T-helper 17 cell (primary cell): ENCODE measurements at places on chromosomes 1 and 21.

DNA sequence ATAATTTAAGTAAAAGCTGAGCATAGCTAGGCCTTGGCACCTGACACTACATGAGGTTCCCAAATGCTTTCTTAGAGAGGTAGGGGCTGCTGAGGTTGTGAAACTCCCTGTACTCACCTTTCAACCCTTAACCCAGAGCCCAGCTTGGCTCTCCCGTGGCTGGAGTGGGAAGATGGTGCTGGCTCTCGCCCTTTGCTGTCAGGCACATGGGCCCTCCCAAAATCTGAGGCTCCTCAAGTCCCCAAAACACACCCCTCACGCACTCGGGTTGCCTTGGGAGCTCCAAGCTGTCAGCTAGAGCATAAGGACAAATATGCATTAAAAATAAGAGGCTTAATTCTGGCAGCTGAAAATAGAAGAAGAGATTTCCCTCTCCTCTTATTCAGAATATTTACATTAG, 46.7 kb upstream of the PLPPR4 start:
- H3K36me3 ChIP-seq, result no peaks in the 10 kb centered on the region
- peaks cover 10% of the 10 kb centered on the region for H3K27me3 ChIP-seq
- H3K4me3 ChIP-seq, result no peak overlapping the region
- H3K4me1 ChIP-seq, result no peaks in the 10 kb centered on the region
- H3K27ac ChIP-seq, result no peak overlapping the region

GRCh38 chr1:224524679-224525078, 90.1 kb upstream of the WDR26 start:
- H3K4me1 ChIP-seq, result peaks cover 6% of the 10 kb centered on the region
- no peak for DNase-seq
- H3K4me3 ChIP-seq, result no peak overlapping the region
- peaks cover 20% of the 10 kb centered on the region for H3K27me3 ChIP-seq
- no peaks in the 10 kb centered on the region for H3K36me3 ChIP-seq

DNA sequence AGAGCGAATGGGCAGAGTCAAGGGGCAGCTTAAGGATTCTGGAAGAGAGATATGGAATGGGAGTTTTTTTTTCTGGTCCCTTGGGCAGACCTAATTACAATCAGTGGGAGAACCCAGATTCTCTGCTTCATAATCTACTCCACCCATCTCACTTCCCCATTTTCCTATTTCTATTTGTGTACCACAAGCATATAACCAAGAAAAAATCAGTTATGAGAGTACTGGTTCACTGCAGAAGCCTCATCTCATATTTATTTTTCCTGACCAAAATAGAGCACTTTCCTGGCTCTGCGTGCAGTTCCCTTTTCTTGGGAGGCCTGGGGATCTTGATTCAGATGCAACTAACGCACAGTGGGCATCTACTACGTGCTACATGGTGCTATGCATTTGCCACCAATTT, 82.2 kb upstream of the SLFNL1 start:
- peaks cover 4% of the 10 kb centered on the region for H3K4me1 ChIP-seq
- no peak overlapping the region for H3K4me3 ChIP-seq
- H3K36me3 ChIP-seq, result peaks cover 2% of the 10 kb centered on the region
- H3K27me3 ChIP-seq, result no peaks in the 10 kb centered on the region

GRCh38 chr1:44777969-44778635, 2.8 kb downstream of the RPS8 start:
- no peak for DNase-seq
- H3K27ac ChIP-seq, result peak overlapping the region; percentile 99
- peaks cover 25% of the 10 kb centered on the region for H3K4me1 ChIP-seq
- H3K27me3 ChIP-seq, result no peaks in the 10 kb centered on the region
- no peak overlapping the region for H3K4me3 ChIP-seq

DNA sequence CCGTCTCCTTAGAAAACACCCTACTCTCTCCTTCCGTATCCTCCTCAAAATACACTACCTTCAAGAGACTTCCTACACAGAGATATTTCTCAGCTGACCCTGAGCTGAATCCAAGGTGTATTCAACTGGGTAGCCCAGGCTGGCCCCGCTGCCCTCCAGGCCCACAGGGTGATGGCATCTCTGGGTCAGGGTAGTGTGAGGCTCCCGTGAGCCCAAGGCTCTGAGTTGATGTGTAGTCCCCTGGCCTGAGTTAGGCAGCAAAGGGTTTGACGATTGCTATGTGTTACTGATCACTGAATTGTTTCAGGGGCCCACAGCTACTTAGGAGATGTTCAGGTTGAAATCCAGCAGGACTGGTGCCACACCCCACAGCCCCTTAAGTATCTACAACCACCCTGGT, 6.7 kb downstream of the INAVA start:
- H3K36me3 ChIP-seq, result no peaks in the 10 kb centered on the region
- H3K27me3 ChIP-seq, result peaks cover 18% of the 10 kb centered on the region
- no peak for DNase-seq
- H3K27ac ChIP-seq, result no peak overlapping the region

DNA sequence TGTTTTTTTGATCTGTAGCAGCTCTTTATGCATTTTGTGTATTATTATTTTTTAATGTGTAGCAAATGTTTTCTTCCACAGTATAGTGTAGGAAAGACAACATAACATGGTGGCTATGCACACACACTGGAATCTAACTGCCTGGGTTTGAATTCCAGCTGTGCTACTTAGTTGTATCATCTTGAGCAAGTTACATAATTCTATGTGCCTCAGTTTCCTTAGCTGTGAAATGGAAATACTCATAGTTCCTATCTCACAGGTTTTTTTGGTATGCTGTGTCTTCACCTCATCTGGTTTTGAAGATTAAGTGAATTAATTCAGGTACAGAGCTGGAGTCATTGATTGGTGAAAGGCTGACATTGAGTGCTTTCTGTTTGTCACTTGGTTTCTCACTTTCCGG, 1.2 kb upstream of the IARS2 start:
- H3K4me3 ChIP-seq, result no peak overlapping the region
- DNase-seq, result no peak
- no peak overlapping the region for H3K27ac ChIP-seq
- peaks cover 2% of the 10 kb centered on the region for H3K36me3 ChIP-seq
- H3K27me3 ChIP-seq, result no peaks in the 10 kb centered on the region

DNA sequence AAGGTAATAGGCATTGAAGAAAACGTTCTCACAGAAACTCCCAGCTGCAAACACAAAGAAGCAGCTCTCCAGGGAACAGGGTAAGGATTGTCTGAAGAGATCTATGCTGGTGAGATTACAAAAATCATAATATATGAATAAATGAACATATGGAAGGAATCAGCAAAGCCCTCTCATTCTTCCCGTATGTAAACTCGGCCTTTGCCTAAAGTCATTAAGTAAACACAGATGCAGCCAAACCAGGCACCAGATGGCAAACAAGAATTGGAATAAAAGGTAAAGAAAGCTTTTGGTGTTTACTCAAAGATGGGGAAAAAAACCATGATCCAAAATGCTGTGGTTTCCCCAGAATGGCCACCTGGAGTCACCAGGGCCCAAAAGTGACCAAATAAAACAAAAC, 76.6 kb upstream of the HOOK1 start:
- no peaks in the 10 kb centered on the region for H3K4me1 ChIP-seq
- DNase-seq, result no peak
- H3K4me3 ChIP-seq, result no peak overlapping the region
- H3K27ac ChIP-seq, result no peak overlapping the region

- H3K27ac ChIP-seq, result no peak overlapping the region
- H3K4me1 ChIP-seq, result no peaks in the 10 kb centered on the region
- DNase-seq, result no peak
These were observed 186.4 kb downstream of the HMCN1 start for GRCh38 chr1:185920602-185921001.

GRCh38 chr1:107379826-107380225, 239.0 kb downstream of the NTNG1 start:
- no peak for DNase-seq
- H3K4me3 ChIP-seq, result no peak overlapping the region
- no peaks in the 10 kb centered on the region for H3K36me3 ChIP-seq
- H3K4me1 ChIP-seq, result no peaks in the 10 kb centered on the region

- H3K4me3 ChIP-seq, result peak overlapping the region; percentile 22
- DNase-seq, result no peak
- peak overlapping the region; percentile 95 for H3K27ac ChIP-seq
- peaks cover 10% of the 10 kb centered on the region for H3K27me3 ChIP-seq
- H3K36me3 ChIP-seq, result peaks cover 5% of the 10 kb centered on the region
These were observed 973 bp downstream of the C1orf74 start for GRCh38 chr1:209783386-209783785.

- no peak for DNase-seq
- H3K4me3 ChIP-seq, result no peak overlapping the region
- H3K27me3 ChIP-seq, result no peaks in the 10 kb centered on the region
- H3K4me1 ChIP-seq, result no peaks in the 10 kb centered on the region
- no peaks in the 10 kb centered on the region for H3K36me3 ChIP-seq
- no peak overlapping the region for H3K27ac ChIP-seq
These were observed 1596.7 kb upstream of the PRMT6 start for GRCh38 chr1:105459759-105460158.

GRCh38 chr21:39118061-39118460, 65.2 kb downstream of the PSMG1 start:
- no peak for DNase-seq
- no peaks in the 10 kb centered on the region for H3K36me3 ChIP-seq
- peaks cover 2% of the 10 kb centered on the region for H3K4me1 ChIP-seq
- H3K27me3 ChIP-seq, result peaks cover 25% of the 10 kb centered on the region

- peaks cover 4% of the 10 kb centered on the region for H3K36me3 ChIP-seq
- H3K27me3 ChIP-seq, result no peaks in the 10 kb centered on the region
- peaks cover 42% of the 10 kb centered on the region for H3K4me1 ChIP-seq
- H3K27ac ChIP-seq, result peak overlapping the region; percentile 92
- peak; percentile 23 for DNase-seq
These were observed 1.8 kb downstream of the RHOC start for GRCh38 chr1:112704934-112705627.

DNA sequence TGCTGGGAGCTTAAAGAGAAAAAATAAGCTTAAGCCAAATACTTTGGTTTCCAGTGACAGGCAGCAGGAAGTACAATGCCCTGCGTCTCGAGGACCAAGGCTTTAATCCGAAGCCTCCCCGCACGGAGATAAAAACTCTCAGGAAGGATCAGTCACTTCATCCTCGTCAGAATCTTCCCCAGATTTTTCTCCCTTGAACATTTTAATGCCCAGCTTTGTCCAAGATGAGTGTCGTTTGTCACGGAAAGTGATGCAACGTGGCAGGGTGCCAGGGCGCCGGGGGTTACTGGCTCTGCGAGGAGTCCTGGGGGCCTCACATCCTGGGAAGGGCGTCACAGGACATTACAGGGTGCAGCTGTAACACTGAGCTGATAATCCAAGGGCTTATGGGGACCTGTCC, 25.2 kb upstream of the PCBP3 start:
- H3K27me3 ChIP-seq, result no peaks in the 10 kb centered on the region
- peaks cover 23% of the 10 kb centered on the region for H3K4me1 ChIP-seq
- H3K27ac ChIP-seq, result peak overlapping the region; percentile 99
- H3K4me3 ChIP-seq, result no peak overlapping the region
- no peak for DNase-seq

DNA sequence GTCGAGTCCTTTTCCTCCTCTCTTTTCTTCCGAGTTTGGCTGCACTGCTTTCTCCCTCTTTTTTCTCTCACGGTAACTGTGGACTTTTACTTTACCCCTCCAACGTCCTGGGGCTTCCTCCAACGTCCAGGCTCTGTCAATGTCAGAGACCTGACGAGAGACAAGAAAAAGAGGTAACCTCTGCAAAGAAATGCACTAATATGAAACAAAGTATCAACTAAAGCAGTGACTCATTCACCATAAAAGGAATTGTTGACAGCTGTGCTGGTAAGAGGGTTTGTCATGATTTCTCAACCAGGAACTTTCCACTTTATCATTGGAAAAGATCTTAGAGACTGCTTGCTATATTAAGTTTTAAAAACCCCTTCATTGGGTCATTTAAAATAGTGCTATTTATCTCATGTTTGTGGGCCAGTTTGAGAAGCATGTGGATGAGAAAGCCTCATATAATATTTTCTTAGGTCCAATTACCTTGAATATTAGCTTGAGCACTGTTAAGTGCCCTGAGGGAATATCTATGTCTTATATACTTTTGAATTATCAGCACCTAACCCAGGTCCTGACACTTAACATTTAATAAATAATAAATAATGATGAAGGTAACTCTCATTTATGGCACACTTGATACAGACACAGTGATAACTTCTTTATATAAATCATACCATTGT, at the start of gene GBP2:
TSS of gene GBP2 (minus strand) at position 202 of the 668 bp plus-strand sequence. CDS start 4,148 bp downstream, outside the sequence.
- H3K4me1 ChIP-seq, result peaks cover 54% of the 10 kb centered on the region
- no peaks in the 10 kb centered on the region for H3K27me3 ChIP-seq
- peak within 1 kb of the TSS; percentile 97 for H3K27ac ChIP-seq
- DNase-seq, result no peak
- peak within 1 kb of the TSS; percentile 99 for H3K4me3 ChIP-seq

- H3K36me3 ChIP-seq, result peaks cover 2% of the 10 kb centered on the region
- no peak for DNase-seq
- H3K4me3 ChIP-seq, result no peak overlapping the region
These were observed 53.8 kb upstream of the RGS1 start for GRCh38 chr1:192521734-192522133.

DNA sequence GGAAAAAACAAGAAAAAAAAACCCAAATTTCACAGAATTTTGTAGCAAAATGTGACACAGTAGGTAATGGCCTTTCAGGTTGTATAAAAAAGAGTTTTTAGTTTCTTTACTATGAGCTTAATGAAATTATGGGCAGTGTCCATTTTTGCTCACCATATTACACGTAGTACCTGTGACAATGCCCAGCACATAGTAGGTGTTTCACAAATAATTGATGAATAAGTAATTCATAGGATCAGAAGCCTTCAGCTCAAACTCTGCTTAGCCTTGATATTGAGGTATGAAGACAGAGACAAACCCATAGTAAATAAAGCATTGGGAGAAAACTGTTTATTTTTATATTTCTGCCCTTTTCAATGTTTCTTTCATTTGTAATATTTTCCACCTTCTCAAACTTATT, 97.2 kb downstream of the LHX9 start:
- H3K36me3 ChIP-seq, result no peaks in the 10 kb centered on the region
- no peak overlapping the region for H3K27ac ChIP-seq
- no peak overlapping the region for H3K4me3 ChIP-seq
- H3K27me3 ChIP-seq, result no peaks in the 10 kb centered on the region
- no peak for DNase-seq

DNA sequence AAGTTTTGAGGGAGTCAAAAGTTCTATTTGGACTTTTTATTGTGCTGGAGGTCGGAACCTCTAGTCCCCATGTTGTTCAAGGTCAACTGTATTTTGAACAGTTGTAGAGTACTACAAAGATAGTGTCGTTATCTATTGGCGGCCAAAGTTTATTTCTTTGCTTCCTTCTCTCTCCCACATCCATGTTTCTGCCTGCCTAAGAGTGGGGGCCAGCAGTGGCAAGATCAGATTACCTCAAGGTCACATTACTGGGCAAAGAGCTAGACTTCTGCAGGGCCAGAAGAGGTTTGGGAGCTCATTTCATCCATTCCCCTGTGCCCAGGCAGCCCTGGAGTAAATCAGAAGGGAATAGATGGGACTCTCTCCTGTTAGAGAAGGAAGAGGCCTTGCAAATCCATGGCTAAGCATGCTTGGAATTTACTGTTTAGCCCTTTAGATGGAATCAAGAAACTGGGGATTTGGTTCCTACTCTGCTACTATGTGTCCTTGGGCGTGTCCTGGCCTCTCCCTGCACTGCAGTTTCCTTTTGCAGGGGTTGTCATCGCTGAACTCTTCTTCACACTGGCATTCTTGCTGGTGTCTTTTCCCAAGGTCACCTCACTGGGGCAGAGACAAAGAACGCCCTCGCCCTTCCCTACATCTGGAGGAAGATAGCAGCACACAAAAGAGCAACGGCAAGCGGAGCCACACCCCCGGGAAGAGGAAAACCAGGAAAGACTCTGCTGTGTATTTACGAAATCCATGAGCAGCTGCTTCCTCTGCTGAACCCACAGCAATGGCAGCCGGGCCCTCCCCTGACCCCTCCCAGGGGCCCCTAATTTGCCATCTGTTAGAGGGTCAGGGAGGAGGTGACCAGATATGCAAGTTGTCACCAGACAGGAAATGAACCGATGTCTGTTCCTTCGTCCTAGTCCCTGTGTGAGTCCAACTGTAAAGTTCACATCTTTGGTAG, 73.3 kb downstream of the PLPP3 start:
- H3K4me1 ChIP-seq, result no peaks in the 10 kb centered on the region
- H3K4me3 ChIP-seq, result no peak overlapping the region
- H3K36me3 ChIP-seq, result no peaks in the 10 kb centered on the region
- no peak overlapping the region for H3K27ac ChIP-seq
- no peak for DNase-seq
